Activated T-cell treated with anti-CD3 and anti-CD28 coated beads, Interleukin-2, amount 50 U/mL, for 72 hours (primary cell): ENCODE measurements at places on chromosomes 7 and 10. TPM values are rescaled to one million over a fixed set of nuclear protein-coding genes. Genes with fewer than 3 reads are reported as not detected.

The IL2RA gene
- 848 TPM for total RNA-seq

DNA sequence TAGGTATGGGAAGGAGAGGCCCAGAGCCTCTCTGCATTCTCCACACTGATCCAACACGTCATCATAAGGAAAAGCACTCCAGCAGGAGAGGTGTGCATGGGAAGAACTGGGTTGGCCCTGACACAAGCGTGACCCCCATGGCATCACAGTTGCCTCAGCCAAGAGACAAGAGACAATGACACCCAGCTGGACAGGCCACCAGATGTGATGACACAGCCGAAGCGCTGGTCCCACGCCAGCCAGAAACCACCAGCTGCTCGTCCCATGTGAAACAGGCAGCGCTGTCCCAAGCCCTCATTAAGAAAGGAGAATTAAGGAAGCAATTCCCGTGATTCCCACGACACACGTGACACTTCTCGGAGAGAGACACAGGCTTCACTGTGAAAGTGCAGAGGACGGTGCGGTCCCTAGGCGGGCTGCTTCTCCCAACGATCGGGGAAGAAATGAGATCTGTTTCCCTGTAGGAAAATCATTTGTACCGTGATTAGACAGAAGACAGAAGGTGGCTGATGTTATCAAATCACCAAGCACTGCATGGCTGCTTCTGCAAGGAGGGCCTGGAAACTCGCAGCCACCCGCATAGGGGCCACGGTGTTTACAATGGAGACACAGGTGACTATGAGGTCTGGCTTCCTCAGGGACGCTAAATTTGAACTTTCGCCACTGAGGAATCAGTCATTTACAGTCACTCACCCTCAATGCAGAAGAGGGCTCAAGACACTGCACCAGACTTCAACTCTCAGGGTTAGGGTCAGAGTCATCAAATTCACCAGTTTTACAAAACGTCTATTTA, 74.5 kb downstream of the DIP2C start:
- no peak for DNase-seq

DNA sequence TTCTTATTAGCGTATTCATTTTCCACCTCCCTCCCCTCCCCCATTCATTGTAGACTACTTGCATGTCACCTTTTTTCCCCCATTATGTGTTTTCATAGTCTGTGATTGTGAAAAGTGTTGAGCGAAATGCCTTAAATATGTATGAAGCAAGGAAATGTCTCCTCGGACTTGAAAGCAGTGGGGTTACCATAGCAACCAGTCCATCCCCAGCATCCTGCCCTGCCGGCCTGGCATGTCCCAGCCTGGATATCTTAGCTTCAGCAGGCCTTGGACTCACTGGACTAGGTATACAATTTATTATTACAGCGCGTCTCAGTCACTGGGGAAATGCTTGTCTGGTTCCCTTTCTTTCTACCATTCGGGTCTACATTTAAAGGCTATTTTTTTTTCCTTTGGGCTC, 283.6 kb downstream of the BICC1 start:
- DNase-seq = no peak

DNA sequence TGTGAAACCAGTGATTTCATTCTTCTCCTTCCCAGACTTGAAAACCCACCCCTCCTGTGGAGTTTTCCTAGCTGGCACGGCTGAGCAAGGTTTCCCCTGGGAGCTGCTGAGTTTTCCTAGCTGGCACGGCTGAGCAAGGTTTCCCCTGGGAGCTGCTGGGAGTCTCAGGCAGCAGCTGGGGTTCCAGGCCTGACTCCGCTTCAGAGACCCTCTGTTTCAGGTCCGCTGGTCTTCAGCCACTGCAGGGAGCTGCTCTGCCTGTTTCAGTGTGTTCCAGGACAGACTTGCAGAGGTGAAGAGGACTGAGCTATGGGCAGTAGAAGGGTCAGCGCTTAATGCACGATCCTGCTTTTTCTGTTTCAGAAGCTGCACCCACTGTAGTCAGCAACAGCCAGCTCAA, 104.9 kb downstream of the XRCC2 start:
- no peak for DNase-seq

- DNase-seq = peak; percentile 53
Measured at GRCh38 chr7:145036604-145037405, 201.0 kb upstream of the TPK1 start.

DNA sequence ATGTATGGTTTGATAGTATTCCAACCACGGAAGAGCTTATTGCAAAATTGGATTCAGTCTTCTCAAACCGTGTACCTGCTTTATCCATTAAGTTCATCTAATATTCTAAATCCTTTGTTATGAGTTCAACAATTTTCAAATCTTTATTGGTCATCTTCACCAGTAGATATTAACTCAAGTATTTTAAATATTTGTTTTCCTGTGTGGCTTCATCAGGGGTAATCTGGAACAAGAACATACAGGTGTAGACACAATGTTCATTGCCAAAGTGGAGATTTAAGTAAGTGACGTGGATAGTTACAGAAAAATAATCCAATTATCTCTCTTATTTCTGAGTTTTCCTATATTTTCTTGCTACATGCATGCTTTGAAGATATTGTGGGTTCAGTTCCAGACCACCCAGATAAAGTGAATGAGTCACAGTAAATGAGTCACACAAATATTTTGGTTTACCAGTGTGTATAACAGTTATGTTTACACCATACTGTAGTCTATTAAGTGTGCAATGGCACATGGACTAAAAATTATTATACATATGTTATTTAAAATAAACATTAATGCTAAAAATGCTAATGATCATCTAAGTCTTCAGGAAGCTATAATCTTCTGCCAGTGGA, 429.0 kb upstream of the POT1 start:
- no peak for DNase-seq

GRCh38 chr7:121401896-121402295, 5.8 kb upstream of the FAM3C start:
- DNase-seq = no peak

DNA sequence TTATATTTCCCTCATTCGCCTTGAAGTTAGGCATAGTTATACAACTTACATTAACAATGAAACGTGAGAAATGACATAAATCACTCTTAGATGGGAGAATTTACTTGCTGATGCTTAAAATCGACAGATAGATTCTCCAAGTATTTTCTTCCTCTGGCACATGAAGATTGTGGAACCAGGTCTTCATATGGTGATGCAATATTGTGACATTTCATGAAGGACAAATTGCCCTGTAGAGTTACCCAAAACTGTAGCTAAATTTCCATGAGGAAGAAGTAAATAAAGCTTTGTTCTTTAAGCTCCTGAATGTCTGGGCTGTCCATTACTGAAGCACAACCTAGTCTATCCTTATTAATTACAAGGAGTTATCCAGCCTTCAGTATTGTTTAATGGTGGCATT, 353.1 kb downstream of the THSD7A start:
- DNase-seq = no peak
